ENCODE measurements at places on chromosomes 3 and 15. TPM values are rescaled to one million over a fixed set of nuclear protein-coding genes. Genes with fewer than 3 reads are reported as not detected.

The FBXL2 gene
- 18.5 TPM for total RNA-seq

DNA sequence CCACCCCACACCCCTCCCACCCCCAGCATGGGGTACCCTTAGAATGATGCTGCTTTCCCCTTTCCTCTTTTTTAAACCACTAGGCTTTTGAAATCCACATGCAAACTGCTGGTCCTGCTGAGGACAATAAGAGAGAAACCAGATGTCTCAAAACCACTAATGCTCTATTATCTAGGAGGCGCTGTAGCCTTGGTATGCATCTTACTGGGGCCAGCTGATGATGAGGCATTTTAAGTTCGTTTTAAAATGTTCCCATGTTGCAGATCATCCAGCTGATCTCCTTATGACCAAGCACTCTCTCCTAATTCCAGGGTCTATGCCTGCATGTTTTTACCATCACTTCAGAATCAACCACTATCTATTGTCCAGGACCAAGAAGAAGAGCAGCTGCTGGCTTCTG is 1.3 kb downstream of the NME9 start:
- DNase-seq, result no peak
- 0 out of 2 replicates have a peak overlapping the region, but pooled peaks have one; percentile 78 for H3K4me3 ChIP-seq
- H3K36me3 ChIP-seq, result no peaks in the 10 kb centered on the region
- H3K27me3 ChIP-seq, result no peaks in the 10 kb centered on the region

- no peaks in the 10 kb centered on the region for H3K27me3 ChIP-seq
- H3K4me3 ChIP-seq, result no peak overlapping the region
- peak; percentile 63 for DNase-seq
- H3K27ac ChIP-seq, result no peak overlapping the region
- H3K36me3 ChIP-seq, result peaks cover 11% of the 10 kb centered on the region
- H3K4me1 ChIP-seq, result peaks cover 12% of the 10 kb centered on the region
These were observed 5.3 kb downstream of the CLK3 start for GRCh38 chr15:74620636-74621545.

- no peaks in the 10 kb centered on the region for H3K27me3 ChIP-seq
- H3K36me3 ChIP-seq, result no peaks in the 10 kb centered on the region
- peaks cover 6% of the 10 kb centered on the region for H3K4me1 ChIP-seq
- H3K4me3 ChIP-seq, result peak overlapping the region; percentile 90
- peak overlapping the region; percentile 98 for H3K27ac ChIP-seq
- DNase-seq, result no peak
These were observed 874 bp downstream of the INO80 start for GRCh38 chr15:41115161-41115651.

DNA sequence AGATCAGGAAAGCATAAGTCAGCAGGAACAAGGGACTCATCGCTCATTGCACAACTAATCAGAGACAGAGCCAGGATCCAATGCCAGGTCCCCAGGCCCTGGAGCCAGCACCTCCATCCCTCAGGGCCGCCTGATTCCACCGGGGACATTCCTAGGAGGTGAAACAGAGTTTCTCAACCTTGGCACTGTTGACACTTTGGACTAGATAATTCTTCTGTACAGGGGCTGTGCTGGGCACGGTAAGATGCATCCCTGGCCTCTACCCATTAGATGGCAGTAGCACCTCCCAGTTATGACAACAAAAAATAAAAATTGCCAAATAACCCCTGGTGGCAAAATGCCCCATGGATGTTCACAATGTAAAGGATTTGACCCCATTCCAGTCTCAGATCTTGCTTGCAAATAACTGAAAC is 127.7 kb downstream of the MTHFS start:
- H3K4me3 ChIP-seq, result no peak overlapping the region
- H3K27me3 ChIP-seq, result peaks cover 26% of the 10 kb centered on the region
- H3K36me3 ChIP-seq, result no peaks in the 10 kb centered on the region
- H3K4me1 ChIP-seq, result no peaks in the 10 kb centered on the region

- peaks cover 23% of the 10 kb centered on the region for H3K4me1 ChIP-seq
- peak overlapping the region; percentile 67 for H3K27ac ChIP-seq
- peak; percentile 75 for DNase-seq
- H3K36me3 ChIP-seq, result no peaks in the 10 kb centered on the region
- no peak overlapping the region for H3K4me3 ChIP-seq
These were observed 60.9 kb downstream of the STRIT1 start for GRCh38 chr3:155232605-155233004.

The FBLN2 gene
- 1.8 TPM for total RNA-seq

DNA sequence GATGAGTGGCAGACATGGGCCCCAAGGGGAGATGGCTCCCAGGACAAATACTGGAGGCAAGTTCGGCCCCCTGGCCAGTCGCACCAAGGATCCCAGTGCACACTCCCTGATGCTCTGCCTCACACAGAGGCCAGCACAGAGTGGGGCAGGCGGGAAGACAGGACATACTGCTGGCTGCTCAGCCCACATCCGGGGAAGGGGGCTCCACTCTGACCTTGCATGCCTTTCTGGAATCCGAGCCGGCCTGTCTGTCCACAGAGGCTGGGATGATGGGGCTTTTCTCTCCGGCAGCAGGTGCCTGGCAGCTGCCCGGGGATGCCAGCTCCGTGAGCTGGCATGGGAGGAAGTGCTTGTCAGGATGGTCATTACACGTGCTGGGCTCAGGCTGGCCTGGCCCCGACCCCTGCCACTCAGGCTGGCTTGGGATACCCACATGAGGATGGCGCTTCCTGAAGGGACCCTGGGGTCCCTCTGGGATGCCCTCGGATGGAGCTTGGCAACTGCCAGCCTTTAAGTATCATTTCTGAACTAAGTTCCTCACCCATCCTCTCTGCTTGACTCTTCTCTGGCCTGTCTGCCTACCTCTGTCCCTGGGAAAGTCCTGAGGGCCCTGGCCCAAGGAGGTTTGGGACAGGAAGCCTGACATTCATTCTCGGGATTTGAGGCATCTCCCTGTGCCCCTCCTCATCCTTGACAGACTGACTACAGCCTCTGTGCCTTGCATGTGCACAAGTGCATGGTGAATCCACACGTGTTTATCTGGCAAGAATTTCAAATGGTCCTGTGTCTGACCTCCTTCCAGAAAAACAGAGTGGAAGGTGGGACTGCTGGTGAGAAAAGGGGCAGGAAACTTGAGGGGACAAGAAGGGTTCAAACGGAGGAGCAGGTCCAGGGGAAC is 46.5 kb downstream of the EXOG start:
- H3K27ac ChIP-seq, result no peak overlapping the region
- H3K4me1 ChIP-seq, result no peaks in the 10 kb centered on the region
- no peak for DNase-seq
- peaks cover 8% of the 10 kb centered on the region for H3K27me3 ChIP-seq

GRCh38 chr15:38660738-38661137 is 96.1 kb upstream of the RASGRP1 start:
- DNase-seq, result no peak
- H3K4me3 ChIP-seq, result no peak overlapping the region
- H3K4me1 ChIP-seq, result no peaks in the 10 kb centered on the region
- H3K27ac ChIP-seq, result no peak overlapping the region
- no peaks in the 10 kb centered on the region for H3K36me3 ChIP-seq
- H3K27me3 ChIP-seq, result no peaks in the 10 kb centered on the region

The CCR2 gene
- total RNA-seq, result not detected

The SKOR1 gene
- total RNA-seq, result 0.13 TPM

DNA sequence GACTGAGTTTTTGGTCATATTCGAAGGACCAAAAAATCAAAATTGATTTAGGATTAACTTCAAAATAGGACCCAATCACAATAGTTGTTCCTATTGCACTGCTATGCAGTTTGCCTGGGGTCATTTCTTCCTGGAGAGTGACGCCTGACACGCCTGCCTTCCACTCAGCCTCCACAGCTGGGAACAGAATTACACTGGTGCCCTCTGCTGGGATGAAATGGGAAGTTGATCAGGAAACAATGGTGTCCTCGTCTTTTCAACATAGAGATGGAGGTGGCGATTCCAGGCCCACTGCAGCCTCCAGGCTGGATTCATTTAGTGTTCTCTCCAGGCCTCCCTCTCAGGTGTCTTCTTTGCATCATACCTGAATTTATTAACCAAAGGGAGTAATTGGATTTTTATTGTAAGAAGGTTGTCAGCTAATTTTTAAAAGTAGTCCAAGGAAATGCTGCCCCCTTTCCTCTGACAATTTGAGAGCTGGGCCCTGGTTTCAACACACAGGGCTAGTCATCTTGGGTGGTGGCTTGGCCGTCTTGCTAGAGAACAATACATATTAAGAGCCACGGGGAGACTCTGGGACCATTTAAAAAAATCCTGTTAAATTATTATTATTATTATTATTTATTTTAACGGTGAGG is 69.7 kb downstream of the GAP43 start:
- H3K4me3 ChIP-seq, result no peak overlapping the region
- H3K36me3 ChIP-seq, result no peaks in the 10 kb centered on the region
- no peaks in the 10 kb centered on the region for H3K27me3 ChIP-seq
- H3K4me1 ChIP-seq, result no peaks in the 10 kb centered on the region
- DNase-seq, result peak; percentile 77

DNA sequence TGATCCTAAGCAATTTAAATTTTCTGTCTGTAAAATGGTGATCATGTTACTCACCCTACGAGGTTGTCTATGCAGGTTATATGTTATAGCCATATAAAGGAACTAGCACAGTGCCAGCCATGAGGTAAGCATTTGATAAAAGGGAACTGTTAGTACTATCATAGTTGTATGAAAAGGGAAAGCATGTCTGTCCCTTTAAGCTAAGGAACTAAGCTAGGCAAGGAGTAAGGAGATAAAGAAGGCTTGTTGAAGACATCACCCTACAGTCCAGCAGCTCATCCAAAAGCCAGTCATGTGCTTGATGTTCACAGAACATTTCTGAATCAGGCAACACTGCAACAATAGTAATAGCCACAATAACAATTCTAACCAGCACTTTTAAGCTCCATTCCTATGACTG is 243.9 kb downstream of the ZBTB20 start:
- H3K36me3 ChIP-seq, result no peaks in the 10 kb centered on the region
- no peak overlapping the region for H3K27ac ChIP-seq

The PLSCR5 gene
- total RNA-seq, result not detected

DNA sequence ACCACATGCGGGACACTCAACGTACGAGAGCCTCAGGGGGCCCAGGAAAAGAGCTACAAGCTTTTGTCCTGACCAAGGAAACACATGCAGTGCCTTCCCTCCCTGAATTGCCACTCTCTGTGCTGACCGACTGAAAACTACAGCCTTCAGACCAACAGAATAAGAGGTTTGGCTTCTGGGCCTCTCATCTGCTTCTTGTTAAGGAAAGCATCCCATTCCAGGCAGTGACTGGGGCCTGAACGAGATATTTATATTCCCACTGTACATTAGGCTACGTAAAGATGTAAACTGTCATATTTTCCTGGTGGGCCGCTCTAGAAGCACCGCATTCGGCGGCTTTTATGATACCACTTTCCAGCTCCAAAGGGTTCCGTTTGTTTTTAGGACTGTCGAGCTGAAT is 208.9 kb upstream of the TPM1 start:
- no peak overlapping the region for H3K4me3 ChIP-seq
- H3K27ac ChIP-seq, result no peak overlapping the region
- no peaks in the 10 kb centered on the region for H3K36me3 ChIP-seq
- H3K4me1 ChIP-seq, result peaks cover 40% of the 10 kb centered on the region

GRCh38 chr3:126781889-126782491 is 78.0 kb downstream of the CHCHD6 start:
- H3K27ac ChIP-seq, result peak overlapping the region; percentile 88
- H3K27me3 ChIP-seq, result no peaks in the 10 kb centered on the region
- no peaks in the 10 kb centered on the region for H3K36me3 ChIP-seq
- peak; percentile 35 for DNase-seq

GRCh38 chr3:120742849-120743365 is 363 bp downstream of the GTF2E1 start:
- DNase-seq, result no peak
- peak overlapping the region; percentile 98 for H3K4me3 ChIP-seq
- peaks cover 14% of the 10 kb centered on the region for H3K4me1 ChIP-seq
- peaks cover 7% of the 10 kb centered on the region for H3K36me3 ChIP-seq
- H3K27ac ChIP-seq, result peak overlapping the region; percentile 90

The ACTL6A gene
- total RNA-seq, result 87.9 TPM

GRCh38 chr3:194287977-194288706 is 63.0 kb downstream of the CPN2 start:
- no peaks in the 10 kb centered on the region for H3K27me3 ChIP-seq
- H3K4me3 ChIP-seq, result no peak overlapping the region

GRCh38 chr3:111863942-111864694 is 5.1 kb downstream of the PHLDB2 start:
- DNase-seq, result no peak
- peak overlapping the region; percentile 65 for H3K4me3 ChIP-seq
- H3K4me1 ChIP-seq, result peaks cover 50% of the 10 kb centered on the region
- no peaks in the 10 kb centered on the region for H3K27me3 ChIP-seq
- 0 out of 2 replicates have a peak, but pooled peaks cover 3% of the 10 kb centered on the region for H3K36me3 ChIP-seq

GRCh38 chr3:131794766-131795388 is 239.9 kb downstream of the CPNE4 start:
- no peaks in the 10 kb centered on the region for H3K27me3 ChIP-seq
- no peak overlapping the region for H3K27ac ChIP-seq
- peak; percentile 32 for DNase-seq
- H3K4me3 ChIP-seq, result no peak overlapping the region
- H3K4me1 ChIP-seq, result peaks cover 8% of the 10 kb centered on the region
- H3K36me3 ChIP-seq, result no peaks in the 10 kb centered on the region
